ENCODE measurements at places on chromosomes 2 and 18.

DNA sequence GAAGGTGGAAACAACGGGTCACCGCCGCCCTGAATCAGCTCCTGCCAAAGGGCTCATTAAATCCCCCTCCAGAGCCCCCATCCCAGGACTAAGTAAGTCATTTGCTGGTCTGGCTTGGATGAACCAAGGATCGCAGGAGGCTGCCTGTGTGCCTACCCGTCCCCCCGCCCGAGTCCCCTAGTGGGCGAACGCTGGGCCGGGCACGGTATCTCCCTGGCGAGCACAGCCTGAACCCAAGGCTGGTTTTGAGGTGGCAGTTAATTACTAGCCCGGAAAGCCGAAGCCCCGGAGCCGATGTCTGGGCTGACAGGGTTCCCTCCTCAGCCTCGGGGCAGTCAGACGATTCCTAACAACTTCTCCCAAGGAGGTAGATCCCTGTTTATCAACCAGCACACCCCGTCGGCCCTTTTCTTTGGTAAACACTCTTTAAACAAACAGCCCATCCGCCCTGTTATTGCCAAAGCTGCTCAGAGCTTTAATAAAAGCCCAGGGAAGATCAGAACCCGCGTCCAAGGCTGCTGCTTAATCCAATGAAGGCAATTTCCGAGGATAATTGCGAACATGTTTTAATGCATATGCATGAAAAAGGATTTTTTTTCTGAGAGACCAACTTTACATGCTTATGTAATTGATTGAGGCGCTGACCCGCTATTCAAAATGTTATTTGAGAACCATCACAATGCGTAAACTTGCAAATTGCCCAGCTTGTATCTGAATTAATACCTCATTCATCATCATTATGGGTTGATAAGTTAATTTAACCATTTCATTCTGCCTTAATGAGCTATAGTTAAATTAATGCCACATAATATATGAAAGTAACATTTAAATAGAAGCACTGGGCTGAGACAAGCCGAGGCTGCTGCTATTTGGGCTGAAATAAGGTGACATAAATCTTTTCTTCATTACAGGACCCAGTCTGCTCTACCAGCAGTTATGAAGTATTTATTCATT is 10.5 kb downstream of the EVX2 start:
- no peak for DNase-seq

DNA sequence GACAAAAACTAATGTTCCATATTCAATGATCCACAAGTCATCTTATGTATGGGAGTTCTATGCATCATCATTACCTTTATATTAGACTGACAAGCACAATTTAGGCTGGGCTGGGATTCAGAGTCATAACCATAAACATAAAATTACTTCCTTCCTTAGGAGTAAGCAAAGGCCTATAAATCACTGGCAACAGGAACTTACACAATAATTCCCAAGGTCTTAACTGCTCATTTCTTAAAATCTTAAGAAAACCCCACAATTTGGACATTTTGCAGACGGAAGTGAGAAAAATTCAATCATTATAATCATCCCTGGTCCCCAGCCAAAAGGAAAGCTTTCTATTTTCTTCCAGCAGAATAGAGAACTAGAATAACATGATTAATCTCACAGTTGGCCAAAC is 232.3 kb downstream of the DYM start:
- DNase-seq: no peak

DNA sequence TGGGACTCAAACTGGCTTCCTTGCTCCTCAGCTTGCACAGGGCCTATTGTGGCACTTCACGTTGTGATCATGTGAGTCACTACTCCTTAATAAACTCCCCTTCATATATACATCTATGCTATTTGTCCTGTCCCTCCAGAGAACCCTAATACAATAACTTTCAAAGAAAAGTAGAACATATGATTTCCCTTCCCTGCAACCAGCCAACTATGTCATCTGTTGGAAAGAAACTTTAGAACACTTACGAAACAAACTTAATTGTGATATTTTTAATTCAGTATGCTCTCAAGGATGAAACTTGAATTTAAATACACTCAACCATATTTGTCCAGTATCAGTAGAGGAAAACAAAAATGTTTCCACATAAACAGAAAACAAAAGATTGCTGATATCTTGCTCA is 84.4 kb downstream of the DYM start:
- no peak for DNase-seq

DNA sequence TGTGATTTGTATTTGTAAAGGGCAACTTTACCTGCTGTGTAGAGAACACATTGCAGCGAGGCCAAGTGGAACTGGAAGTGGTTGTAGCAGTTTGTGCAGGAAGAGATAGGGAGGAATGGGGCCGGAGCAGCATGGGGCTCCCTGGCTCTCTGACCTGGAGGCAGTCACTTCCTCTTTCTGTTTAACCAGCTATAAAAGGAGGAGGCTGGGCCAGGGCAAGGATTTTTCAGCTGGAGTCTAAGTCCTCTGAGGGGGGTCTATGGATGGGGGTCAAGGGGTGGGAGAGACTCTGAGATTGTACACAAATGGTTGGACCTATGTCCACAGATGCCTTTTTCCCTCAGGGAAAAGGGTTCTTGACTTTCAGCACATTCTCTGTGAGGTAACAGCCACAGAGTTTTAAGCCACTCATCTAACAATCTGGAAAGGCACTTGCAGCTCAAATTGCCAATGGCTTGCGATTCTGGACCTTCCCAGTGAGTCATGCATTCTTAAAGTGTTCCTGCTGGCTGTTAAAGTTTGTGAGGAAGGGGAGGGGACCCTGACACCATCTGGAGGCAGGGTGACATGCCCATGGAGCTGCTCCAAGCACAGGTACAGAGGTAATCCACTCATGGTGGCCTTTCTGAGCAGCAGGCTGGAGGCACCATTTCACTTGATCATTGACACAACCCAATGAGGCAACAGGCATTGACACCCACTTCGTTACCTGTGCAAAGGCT is 347.0 kb downstream of the CYRIA start:
- DNase-seq: no peak

- peak; percentile 87 for DNase-seq
Measured at GRCh38 chr2:204180649-204181048, 244.1 kb downstream of the ICOS start.

- no peak for DNase-seq
Measured at GRCh38 chr2:239040152-239040761, 192.4 kb downstream of the TWIST2 start.

- no peak for DNase-seq
Measured at GRCh38 chr2:64504774-64505720, 19.1 kb upstream of the AFTPH start.

DNA sequence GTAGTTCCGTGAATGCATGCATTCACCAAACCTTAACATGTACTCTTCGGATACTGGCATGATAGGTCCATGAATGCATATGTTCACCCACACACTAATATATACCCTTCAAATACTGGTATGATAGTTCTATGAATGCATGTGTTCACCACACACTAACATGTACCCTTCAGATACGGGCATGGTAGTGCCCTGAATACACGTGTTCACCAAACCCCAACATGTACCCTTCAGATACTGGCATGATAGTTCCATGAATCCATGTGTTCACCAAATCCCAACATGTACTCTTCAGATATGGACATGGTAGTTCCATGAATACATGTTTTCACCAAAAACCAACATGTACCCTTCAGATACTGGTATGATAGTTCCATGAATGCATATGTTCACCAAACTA is 48.5 kb upstream of the ALKAL2 start:
- DNase-seq: no peak

DNA sequence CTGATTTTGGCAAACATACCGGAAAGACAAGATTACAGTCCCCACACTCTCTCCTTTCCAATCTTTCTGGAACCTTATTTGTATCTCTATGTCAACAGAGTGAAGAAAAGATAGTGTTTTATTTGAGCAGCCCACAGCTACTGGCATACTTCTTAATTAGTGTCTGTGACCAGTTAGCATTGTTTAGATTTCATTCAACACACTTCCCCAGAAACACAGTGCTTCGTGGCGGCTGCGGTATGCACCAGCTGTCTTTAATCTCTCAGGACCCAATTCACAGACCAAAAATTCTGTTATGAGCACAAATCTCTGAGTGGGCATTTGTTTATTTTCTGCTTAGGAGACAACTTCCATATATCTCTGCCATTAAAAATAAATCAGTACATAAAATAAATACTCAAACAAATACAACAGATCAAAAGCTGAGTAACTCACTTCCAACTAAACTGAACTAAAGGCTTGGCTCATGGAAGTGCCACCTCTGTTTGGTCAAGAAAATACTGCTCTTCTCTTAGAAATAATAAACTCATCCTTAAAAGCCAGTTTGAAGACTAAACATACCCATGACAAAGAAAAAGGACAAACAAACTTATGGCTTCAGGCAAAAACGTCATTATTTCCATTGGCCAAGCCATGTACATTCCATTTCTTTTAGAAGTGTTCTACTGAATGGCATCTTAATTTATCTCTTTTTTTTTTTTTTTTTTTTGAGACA is 392.4 kb downstream of the TXNL1 start:
- no peak for DNase-seq

All from NCI-H2171 treated with DMSO at 0.1 percent for 48 hours (cell line).